ENCODE measurements at places on chromosomes 16 and 17. TPM values are rescaled to one million over a fixed set of nuclear protein-coding genes. Genes with fewer than 3 reads are reported as not detected.
A peak's percentile ranks its signal among the peaks of the same experiment; 100 is the strongest.

The TP53TG3B gene
- total RNA-seq: not detected

The ZNF689 gene
- total RNA-seq: 24.5 TPM

The EXOC3L1 gene
- total RNA-seq: not detected

DNA sequence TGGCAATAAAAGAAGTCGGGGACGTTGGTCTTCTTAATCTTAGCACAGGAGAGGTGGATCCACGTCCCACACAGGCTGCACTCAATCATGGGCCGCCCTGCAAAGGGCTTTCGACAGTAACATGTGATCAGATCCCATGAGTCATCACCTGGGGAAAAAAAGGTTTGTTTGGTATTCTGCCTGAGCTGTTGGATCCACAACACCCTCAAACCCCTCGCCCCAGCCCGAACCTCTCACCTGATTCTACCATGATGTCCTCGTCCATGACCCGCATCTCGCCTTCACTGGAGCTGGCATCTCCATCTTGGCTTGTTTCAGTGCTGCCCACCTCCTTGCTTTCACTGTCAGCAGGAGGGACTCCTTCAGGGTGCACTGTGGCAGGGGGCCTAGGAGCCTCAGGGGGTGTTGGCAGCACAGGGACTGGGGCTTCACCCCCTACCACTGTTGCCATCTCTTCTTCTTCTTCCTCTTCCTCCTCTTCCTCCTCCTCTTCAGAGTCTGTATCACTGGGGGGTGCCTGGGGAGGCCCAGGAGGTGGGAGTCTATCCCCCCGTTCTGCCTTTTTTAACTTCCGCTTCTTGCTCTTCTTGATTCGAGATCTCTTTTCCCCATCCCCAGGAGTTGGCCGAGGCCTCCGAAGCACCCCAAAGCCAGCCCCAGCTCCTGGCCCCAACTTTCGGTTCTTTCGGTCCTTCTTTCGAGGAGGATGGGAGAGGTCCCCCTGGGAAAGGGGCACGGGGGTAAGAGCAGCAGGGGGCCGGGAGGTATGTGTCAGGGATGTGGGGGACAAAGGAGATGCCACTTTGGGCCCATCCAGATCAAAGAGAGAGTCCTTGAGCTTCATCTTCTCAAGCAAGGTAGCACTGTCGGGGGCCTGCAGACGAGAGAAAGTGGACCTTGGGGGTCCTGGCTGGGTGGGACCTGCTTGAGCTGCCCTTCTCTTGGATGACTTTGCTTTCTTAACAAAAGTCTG is 1.7 kb upstream of the DVL2 start:
- H3K36me3 ChIP-seq: peaks cover 16% of the 10 kb centered on the region
- peaks cover 41% of the 10 kb centered on the region for H3K4me1 ChIP-seq
- DNase-seq: no peak
- H3K27ac ChIP-seq: peak overlapping the region; percentile 89
- no peaks in the 10 kb centered on the region for H3K27me3 ChIP-seq

DNA sequence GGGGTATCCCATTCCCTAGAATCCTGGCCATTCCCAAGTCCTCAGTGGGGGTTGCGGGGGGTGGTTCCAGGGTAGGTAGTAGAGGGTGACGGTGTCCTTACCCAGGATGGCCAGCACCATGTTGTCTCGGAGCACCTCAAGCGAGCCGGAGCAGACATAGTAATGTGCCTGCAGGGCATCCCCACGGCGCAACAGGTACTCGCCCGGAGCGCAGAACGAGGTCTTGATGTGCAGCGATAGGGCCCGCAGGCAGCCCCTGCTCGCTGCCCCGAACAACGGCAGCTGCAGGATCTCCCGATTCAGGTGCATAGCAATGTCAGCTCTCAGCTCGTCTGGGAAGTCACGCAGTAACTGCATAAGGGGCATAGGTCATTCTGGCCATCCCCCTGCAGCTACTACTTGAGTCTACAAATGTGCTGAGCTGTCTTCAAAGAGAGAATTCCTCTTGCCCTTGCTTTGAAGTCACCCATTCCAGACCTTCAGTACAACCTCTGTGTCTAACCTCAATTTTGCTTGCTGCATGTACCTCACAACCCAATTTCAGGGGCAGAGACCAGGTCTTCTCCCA is 11.5 kb upstream of the RAB5C start:
- peaks cover 15% of the 10 kb centered on the region for H3K27me3 ChIP-seq
- no peaks in the 10 kb centered on the region for H3K4me1 ChIP-seq
- DNase-seq: no peak
- H3K4me3 ChIP-seq: no peak overlapping the region

- H3K27ac ChIP-seq: no peak overlapping the region
- no peak overlapping the region for H3K4me3 ChIP-seq
- no peaks in the 10 kb centered on the region for H3K36me3 ChIP-seq
- peaks cover 14% of the 10 kb centered on the region for H3K4me1 ChIP-seq
Observed at GRCh38 chr16:80437707-80438106, 103.1 kb upstream of the DYNLRB2 start.

GRCh38 chr17:74467221-74467951 is 952 bp downstream of the CD300A start:
- H3K36me3 ChIP-seq: no peaks in the 10 kb centered on the region
- peaks cover 33% of the 10 kb centered on the region for H3K4me1 ChIP-seq
- H3K4me3 ChIP-seq: peak overlapping the region; percentile 37
- H3K27ac ChIP-seq: peak overlapping the region; percentile 94
- no peaks in the 10 kb centered on the region for H3K27me3 ChIP-seq

- peaks cover 19% of the 10 kb centered on the region for H3K36me3 ChIP-seq
- no peak overlapping the region for H3K27ac ChIP-seq
- no peaks in the 10 kb centered on the region for H3K27me3 ChIP-seq
Observed at GRCh38 chr17:15475631-15476354, 8.4 kb upstream of the CDRT4 start.

- H3K36me3 ChIP-seq: no peaks in the 10 kb centered on the region
- H3K27ac ChIP-seq: peak overlapping the region; percentile 79
- peak overlapping the region; percentile 40 for H3K4me3 ChIP-seq
- no peak for DNase-seq
- H3K4me1 ChIP-seq: peaks cover 14% of the 10 kb centered on the region
Observed at GRCh38 chr17:50943575-50943933, 77.4 kb upstream of the TOB1 start.

DNA sequence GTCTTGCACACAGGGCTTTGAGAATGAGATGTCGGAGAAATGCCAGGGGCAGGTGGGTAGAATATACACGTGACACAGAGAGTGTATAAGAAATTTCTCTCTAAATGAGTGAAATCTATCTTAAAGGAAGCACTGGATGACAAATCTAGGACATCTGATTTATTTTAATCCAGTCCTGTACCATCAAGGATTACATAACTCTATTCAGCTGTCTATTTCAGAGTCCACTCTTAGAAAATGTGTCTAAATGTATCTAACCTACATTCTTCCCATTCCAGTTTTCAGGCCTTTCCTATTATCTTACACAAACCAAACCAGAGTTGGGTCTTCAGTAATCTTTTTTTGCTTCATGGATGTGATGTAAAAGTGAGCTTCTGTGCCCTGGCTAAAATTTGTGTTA is 181.9 kb downstream of the CNTNAP4 start:
- no peak for DNase-seq
- no peak overlapping the region for H3K27ac ChIP-seq
- no peaks in the 10 kb centered on the region for H3K4me1 ChIP-seq
- no peak overlapping the region for H3K4me3 ChIP-seq

All from progenitor cell of endocrine pancreas (in vitro differentiated cells).